GM04503 (cell line): ENCODE measurements at places on chromosomes 4 and X.

DNA sequence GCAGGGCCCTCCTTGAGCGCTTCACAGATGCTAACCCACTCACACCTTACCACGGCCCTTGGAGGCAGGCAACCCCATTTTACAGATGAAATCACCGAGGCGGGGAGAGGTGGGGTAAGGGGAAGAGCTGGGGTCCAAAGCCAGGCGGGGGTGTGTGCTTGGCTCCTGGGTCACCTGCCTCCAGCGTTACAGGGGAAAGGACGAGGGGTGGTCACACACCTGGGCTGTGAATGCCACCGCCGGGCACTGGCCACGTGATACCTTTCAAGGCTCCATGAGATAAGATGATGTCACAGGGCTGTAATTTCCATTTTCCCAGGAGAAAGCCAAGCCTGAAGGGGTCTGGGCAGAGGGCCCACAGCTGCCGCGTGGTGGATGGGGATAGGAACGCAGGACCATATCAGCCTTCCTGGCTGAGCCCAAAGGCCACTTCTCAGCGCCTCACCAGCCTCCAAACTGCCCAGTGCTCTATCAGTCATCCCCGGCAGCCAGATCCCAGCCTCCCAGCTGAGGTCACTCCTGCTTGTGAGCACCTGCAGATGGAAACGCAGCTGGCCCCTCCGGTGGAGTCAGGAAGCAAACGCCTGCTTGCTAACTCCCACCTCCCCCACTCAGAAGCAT lies 62.4 kb upstream of the CRMP1 start:
- DNase-seq = no peak

DNA sequence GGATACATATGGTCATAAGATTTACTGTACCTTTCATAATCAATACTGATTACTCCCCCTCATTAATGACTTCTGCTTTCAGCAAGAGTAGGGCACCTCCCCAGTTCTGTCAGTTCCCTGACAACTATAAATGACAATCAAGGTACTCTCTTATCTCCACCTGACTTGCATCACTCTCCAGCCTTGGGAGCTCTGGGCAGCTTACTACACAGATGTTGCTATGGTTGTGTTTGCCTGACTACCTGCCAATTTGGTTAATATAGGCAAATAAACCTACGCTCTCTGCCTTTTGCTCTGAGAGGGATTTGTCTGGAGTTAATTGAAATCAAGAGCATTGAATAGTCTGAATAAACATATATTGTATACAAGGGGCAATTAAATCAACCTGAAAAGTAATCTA lies 22.8 kb upstream of the MAP7D3 start:
- no peak for DNase-seq

DNA sequence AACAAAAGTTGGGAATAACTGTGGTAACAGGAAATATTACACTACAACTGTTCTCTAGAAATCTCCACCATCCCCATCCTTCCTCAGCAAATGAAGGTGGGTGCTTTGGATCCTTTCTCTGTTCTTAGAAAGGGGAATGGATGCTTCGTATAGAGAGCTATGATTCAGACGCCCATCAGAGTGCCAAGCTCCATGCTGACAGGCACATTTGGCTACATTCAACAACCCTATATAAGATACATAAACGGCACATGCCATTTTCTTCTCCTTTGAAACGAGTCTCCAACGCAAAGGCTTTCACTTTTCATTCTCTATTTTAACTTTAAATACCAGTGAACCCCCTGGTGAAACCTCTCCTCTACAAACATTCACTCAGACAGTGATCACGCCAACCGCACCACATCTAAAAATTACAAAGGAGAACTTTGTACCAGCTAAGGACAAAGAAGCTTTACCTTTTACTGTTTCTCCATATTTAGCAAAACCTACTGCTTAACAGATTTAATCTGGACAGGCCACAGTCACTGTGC lies 172.5 kb downstream of the TSPAN5 start:
- DNase-seq = no peak

DNA sequence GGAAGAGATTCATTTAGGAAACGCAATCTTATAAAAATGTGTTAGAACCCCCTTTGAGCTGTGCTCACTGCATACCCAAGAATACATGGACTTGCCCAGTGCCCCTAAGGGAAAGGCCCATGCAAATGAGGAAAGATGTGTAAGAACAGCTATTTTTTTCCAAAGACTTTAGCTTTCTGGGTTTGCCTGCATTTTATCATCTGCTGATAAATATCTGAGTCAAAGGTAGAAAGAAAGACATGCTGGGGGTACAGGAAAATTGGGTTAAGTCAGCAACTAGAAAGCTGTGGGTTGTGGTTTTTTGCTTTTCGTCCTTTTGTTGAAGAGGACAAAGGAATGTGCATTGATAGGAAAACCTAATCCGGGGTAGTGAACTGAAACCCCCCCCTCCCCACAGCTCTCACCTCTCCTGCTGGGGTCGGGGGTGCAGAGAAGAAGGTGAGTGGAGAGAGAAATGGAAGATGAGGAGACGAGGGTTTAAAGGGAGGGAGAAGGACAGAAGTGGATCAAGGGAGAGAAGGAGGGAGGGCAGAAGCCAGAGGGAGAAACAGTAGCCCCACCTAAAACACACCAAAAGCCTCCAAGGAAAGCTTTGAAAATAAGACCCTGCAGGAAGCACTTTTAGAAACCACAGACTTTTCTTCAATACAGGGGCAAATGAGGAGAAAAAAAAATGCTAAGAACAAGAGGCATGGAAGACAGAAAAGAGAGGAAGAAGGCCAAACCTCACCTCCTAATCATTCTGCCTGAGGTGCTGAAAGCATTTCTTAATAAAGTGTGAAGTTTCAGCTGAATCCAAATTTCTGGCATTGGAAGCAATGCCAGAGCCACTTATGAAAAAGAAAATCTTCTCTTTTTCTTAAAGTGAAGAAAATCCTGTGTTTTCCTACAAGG lies 49.3 kb downstream of the KDR start:
- no peak for DNase-seq

- DNase-seq = no peak
Observed at GRCh38 chr4:8700531-8700930, 108.0 kb downstream of the CPZ start.

DNA sequence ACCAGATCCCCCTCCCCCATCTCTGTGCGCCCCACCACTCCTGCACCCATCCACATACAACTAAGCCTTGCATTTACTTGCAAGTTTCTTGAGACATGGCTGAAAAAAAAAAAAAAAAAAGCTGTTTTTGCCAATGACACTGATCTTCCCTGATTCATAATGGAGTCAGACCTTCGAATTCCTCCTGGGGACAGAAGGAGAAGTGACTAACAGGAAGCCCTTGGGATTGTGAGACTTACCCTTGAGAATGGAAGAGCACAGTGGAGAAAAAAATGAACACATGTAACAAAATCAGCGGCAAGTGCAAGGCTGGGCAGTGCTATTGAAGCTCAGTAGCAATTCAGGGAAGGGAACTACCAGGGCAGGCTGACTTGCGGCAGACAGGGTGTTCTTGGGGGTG lies 288.4 kb downstream of the BCOR start:
- no peak for DNase-seq

DNA sequence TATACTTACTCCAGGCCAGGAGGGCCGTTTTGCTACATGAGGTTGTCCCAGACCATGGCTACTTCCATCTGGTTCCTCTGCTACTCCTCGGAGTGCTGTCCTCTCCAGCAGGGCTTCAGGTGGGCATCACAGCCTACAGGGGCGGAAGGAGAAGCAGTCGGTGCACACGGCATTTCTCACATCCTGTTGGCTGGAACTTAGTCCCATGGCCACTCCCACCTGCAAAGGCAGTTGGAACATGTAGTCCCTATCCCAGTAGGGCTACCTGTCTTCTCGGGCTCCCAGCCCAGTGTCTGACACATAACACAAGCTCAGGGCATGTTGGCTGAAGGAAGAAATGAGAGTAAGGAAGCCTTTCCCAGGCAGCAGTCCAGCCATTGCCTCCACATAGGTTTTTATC lies 7.7 kb upstream of the STK32B start:
- no peak for DNase-seq
